Left ventricle myocardium inferior (tissue), 1 donor: ENCODE measurements at places on chromosomes 1 and 21. TPM values are rescaled to one million over a fixed set of nuclear protein-coding genes. Genes with fewer than 3 reads are reported as not detected.

The OR2T11 gene
- not detected for total RNA-seq

The TTC22 gene
- 0.14 TPM for total RNA-seq

The FBXO44 gene
- total RNA-seq: 20.2 TPM

The ACKR1 gene
- total RNA-seq: 10.9 TPM

The MROH9 gene
- total RNA-seq: not detected

The IL10RB gene
- 6.8 TPM for total RNA-seq

- no peak for DNase-seq
Measured at GRCh38 chr1:153646672-153647345, 11.7 kb upstream of the SNAPIN start.

GRCh38 chr1:26894263-26894662 lies 4.2 kb upstream of the GPN2 start:
- no peak for DNase-seq

DNA sequence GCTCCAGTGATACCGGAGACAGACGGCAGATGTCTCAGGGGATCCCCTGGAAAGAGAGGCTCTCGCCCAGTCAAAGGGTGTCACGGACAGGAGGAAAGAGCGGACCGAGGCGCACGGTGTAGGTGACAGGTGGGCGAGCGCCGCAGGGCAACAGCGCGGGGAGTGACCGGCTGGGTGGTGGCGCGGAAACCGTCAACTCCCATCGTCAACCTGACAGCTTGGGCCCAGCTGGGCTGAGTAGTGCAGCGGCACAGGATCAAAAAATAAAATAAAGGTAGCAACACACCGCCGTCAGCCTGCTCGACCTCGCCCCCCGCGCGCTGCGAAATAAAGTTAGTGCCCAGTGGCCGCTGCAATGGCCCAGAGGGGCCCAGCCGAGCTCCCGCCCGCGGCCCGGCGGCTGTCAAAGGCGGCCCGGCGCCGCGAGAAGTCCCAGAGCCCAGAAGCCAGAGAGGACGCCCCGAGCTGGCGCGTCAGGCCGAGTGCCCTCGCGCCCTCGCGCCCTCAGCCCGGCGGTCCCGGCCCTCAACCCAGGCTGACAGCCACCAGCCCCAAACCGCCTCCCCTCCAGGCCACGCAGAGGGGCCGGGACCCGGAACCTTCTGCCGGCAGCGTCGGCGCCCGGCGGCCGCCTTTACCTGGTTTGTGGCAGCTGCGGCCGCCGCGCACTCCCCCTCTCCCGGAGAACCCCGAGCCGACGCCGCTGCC lies at the start of gene LYST:
Gene LYST, minus strand, starts transcription at position 702 of the 708 bp plus-strand sequence. CDS start 36,489 bp downstream, outside the sequence.
- DNase-seq: peak; percentile 40
